Foreskin melanocyte (primary cell): ENCODE measurements at places on chromosomes 5 and 9.

GRCh38 chr9:3200331-3200774, 325.4 kb downstream of the RFX3 start:
- no peak for DNase-seq

DNA sequence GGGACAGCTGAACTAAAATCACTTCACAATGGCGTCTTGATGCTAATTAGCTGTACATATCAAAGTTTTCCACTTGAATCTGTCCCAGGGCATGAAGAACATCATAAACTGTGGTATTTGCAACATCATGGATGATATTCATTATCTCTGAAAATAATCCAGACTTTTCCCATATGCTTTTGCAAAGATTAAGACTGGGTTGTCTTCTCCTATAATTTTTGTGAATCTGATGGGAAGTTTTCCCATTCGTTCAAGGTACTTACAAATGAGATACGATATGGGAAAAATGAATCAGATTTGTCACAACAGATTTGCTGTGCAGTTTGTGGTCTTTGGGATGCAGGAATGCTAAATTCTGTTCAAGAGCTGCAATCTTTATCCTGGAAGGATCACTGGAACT, 17.4 kb upstream of the ADAMTS16 start:
- no peak for DNase-seq

- DNase-seq: no peak
Measured at GRCh38 chr9:109248133-109248581, 72.7 kb downstream of the EPB41L4B start.

- DNase-seq: no peak
Measured at GRCh38 chr9:88287972-88288371, 100.3 kb upstream of the SPIN1 start.

DNA sequence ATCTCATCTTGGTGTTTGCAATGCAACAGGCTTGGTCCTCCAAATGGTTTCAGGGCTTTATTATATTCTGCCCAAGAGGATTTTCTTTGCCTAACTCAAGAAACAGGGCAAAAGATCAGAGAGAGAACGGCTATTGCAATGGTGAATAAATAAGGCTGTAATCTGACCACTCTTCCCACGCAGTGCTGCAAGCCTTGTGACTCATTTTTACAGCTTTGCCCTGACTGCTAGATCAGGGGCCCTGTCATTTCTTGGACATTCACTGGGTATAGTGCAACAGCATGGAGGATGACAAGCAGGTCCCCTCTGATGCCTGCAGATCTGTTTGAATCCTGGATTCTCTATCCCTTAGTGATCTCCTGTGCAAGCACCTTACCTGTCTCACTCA, 459.1 kb downstream of the EBF1 start:
- DNase-seq: peak; percentile 8

GRCh38 chr5:87029951-87030350, 237.7 kb upstream of the RASA1 start:
- DNase-seq: no peak

DNA sequence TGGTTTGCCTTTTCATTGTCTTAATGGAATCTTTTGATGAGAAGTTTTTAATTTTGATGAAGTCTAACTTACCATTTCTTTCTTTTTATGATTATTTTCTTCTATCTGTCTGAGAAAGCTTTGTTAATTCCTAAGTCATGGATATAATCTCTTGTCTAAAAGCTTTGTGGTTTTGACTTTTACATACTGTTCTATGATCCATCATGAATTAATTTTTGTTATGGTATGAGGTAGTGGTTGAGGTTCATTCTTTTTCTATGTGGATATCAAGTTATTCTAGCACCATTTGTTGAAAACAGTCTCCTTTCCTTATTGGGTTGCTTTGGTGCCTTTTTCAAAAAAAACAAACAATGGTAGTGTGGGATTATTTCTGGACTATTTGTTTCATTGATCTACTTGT, 20.4 kb downstream of the FBXO10 start:
- DNase-seq: no peak

- DNase-seq: peak; percentile 63
Measured at GRCh38 chr5:66306105-66306843, 162.2 kb downstream of the SREK1 start.

- DNase-seq: no peak
Measured at GRCh38 chr9:90921104-90921503, 119.5 kb downstream of the SYK start.

GRCh38 chr5:98415663-98416062, 357.8 kb upstream of the RGMB start:
- DNase-seq: no peak

GRCh38 chr5:67238191-67238590, 41.6 kb upstream of the CD180 start:
- DNase-seq: no peak

DNA sequence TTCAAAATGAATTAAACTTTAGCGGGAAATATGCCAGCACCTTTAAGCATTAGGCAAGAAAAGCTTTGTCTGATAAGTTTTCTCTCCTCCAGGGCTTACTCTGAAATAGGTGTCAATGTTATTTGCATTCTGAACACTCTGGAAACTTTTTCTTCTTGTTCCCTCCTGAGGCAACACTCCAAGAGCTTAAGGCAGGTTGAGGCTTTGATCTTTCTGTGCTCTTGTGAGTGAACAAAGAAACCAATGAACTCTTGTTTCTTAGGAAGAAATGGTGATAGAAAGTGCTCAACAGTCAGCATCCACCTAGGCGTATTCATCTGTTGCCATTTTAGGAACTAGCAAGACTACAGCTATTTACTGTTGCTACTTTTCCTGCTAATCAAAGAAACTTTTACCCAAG, 259.8 kb downstream of the NFIB start:
- DNase-seq: no peak

GRCh38 chr5:123164054-123164453, 75.0 kb downstream of the PRDM6 start:
- DNase-seq: no peak

- no peak for DNase-seq
Measured at GRCh38 chr9:128626181-128626580, 30.5 kb downstream of the DYNC2I2 start.

GRCh38 chr5:13740471-13740870, 204.0 kb downstream of the DNAH5 start:
- DNase-seq: no peak

DNA sequence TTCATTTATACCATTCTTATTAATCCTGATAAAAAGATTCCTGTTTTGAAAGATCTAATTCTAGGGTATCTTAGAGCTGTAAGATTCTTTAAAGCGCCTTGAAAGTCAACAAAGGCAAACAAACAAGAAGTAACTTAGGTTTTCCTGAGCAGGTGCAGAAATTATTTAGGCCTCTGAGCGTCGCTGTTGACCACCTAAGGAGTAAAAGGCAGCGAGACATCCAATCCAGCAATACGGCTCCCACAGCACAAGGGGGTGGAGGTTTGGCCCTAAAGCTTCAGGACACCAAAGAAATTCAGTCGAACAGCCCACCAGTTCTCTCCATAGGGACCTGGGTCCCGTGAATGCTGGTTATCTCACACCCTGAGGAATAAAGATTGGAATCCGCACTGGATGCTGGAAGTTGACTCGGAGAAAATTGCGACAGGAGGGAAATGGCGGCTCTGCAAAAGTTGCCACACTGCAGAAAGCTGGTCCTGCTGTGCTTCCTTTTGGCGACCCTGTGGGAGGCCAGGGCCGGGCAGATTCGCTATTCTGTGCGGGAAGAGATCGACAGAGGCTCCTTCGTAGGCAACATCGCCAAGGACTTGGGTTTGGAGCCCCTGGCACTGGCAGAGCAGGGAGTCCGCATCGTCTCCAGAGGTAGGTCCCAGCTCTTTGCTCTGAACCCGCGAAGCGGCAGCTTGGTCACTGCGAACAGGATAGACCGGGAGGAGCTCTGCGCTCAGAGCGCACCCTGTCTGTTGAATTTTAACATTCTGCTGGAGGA, at the start of gene PCDHGA2:
Gene PCDHGA2 (plus strand): TSS at position 223 of the 769 bp plus-strand sequence.
- DNase-seq: peak; percentile 24

DNA sequence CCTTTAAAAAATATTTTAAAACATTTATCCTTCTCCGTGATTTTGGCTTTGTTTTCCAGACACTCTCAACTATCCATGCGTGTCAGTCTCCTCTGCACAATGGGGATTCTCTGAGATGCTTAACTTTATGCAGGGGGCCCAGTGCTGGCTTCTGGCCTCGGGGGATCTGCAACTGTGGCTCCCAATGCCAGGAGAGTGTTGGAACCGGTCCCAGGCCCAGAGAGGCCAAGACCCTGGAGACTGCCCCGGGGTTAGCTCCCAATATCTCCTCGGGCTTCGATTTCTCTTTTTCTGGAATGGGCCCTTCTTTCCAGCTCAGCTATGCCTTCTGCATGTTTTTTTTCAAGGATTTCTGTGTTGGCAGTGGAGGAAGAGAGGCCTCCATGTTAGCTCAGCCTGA, 20.1 kb upstream of the SARDH start:
- no peak for DNase-seq

- no peak for DNase-seq
Measured at GRCh38 chr9:72006501-72006900, 53.9 kb downstream of the C9orf57 start.

GRCh38 chr5:142998316-142999020, 228.3 kb downstream of the ARHGAP26 start:
- DNase-seq: no peak

DNA sequence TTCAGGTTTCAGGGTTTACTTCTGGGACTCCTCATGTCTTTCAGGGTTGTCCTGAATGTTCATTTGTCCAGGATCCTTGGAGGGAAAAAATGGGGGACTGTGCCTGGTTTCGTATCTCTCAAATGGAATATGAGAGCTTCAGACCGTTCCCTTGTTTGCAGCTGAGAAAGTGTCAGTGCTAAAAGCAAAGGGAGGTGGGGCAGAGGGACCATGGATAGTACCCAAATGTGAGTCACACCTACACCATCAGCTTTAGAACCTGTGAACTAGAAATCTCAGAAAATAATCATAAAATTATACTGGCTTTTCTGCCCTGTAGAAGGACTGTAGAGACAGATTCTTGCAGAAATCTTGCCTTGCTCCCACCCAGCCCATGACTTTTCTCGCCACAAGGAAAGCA, 84.3 kb upstream of the TAF11L2 start:
- no peak for DNase-seq

GRCh38 chr9:109063760-109064159, 50.5 kb upstream of the CTNNAL1 start:
- DNase-seq: no peak

GRCh38 chr9:127714020-127714750, 1.3 kb downstream of the PTRH1 start:
- no peak for DNase-seq

DNA sequence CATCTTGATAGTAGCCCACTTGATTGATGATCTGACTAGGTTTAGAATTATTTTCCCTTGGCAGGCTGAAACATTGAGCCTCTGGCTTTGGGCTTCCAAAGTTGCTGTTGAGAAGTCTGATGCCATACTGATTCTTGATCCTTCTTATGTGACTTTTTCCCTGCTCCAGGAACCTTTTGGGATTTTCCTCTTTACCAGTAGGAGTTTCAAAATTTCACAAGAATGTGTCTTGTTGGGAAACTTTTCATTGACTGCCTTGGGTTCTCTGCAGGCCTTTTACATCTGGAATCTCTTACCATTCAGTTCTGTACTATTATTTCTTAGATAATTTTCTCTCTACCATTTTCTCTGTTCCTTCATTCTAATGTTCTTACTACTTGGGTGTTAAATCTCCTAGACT, 20.0 kb downstream of the STC2 start:
- DNase-seq: no peak
